ENCODE measurements at places on chromosomes 4 and X.

GRCh38 chr4:100849319-100849718 lies 331.5 kb upstream of the EMCN start:
- no peak for DNase-seq

DNA sequence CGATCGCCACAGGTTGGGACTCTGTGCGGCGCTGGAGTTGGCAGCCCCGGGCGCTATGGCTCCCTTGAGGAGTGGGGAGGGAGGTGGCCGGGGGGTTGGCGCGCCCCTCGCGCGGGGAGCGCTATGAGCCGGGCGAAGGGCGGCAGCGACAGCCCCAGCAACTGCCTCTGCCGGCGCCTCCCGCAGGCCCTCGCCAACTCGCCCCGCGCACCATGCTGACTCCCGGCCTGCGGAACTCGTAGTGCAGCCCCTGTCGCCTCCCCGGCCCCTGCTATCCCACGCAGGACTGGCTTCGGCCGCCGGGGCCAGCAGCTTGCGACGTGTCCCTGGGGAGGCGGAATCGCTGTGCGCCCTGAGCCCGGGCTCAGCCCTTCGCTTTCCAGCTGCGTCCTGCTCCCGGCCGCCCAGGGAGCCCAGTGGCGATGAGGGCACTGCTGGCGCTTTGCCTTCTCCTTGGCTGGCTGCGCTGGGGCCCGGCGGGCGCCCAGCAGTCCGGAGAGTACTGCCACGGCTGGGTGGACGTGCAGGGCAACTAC lies 415 bp downstream of the SHISA3 start:
- no peak for DNase-seq

GRCh38 chrX:23749576-23749975 lies 6.5 kb upstream of the ACOT9 start:
- DNase-seq, result no peak

DNA sequence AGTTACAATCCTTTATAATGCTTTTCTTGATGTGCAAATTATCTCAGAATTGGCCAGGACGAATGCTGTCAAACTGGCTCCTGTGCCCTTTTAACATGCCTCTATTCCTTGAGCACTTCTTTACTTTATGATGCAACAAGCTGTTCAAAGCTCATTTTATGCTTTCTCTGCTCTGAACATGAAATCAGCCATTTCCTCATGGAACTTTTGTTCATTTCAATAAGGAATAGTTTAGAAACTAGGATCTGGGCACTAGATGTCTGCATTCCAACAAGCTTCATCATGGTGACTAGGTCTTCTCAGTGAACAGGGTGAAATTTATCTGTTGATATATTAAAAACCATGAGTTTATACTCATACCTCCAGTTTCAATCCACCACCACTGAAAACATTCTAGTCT lies 87.3 kb upstream of the TEX13A start:
- DNase-seq, result no peak

DNA sequence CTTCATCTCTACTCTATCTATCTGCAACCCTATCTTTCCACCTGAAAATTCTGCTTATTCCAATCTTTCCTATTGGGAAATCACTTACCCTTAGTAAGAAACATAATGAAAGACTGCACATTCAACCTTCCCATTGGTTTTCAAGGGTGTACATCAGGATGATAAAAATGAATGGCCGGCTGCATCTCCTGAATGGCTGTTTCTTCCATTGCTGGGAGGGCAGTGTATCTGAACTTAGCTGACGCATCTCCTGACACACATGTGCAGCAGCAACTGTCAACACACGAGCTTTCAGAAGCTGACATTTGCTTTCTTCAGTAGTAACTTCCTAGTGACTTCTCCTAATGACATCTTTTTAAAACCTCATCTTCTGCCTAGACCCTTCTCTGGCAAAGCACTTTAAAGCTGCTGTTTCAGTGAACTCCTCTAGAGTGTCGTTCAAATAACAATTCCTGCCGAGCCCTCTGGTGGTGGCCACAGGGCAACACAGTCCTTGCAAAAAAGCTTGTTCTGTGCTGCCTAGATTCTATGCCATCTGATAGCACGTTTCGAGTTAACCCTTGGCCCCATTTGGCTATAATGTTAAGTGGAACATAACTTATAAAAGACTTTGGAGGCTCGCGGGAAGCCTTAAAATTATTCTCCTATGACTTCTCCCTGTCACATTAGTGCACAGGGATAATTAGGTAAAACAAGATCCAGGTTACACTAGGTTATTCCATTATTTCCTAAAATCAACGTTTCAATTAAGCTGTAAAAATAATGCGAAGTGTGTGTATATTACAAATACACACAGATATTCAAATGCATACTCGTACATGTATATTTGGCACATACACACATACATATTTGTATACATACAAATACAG lies 2340.7 kb downstream of the PCDH7 start:
- no peak for DNase-seq

All from stimulated activated CD4-positive, alpha-beta T cell treated with anti-CD3 and anti-CD28 coated beads, Interleukin-4, amount 100 ng/mL, for 24 hours (primary cell).